ENCODE measurements at places on chromosomes 2 and 18.

- no peak for DNase-seq
These were observed 346.3 kb upstream of the TNP1 start for GRCh38 chr2:217206016-217206725.

DNA sequence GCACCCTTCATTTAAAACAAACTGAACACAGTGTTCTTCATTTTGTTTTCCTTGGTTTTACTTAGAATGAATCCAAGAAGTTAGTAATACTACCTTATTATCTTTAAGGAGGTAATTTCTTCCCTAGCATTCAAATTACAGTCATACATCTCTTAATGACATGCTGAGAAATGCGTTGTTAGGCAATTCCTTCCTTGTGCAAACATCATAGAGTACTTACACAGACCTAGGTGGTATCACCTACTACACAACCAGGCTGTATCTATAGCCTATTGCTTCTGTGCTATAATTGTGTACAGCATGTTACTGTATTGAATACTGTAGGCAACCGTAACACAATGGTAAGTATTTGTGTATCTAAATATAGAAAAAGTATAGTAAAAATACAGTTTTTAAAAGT lies 8.4 kb upstream of the CABYR start:
- DNase-seq, result no peak

DNA sequence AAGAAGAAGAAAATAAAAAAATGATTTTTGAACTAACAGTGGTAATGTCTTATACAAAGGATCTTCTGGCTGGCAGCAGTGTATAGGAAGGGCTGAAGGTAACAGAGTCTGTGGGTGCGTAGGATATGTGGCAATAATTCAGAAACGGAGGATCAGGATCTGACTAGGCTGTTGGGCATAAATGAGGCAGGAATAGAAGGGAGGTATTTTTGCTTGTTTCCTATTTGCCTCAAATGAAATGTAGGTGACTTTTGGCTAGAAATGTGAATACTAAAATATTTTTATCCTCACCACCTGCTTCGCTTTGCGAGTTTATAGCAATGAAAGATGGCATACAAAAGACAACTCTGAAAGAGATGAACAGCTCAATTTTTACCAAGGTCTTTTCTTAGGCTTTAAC lies 1086.1 kb upstream of the CELF4 start:
- no peak for DNase-seq

DNA sequence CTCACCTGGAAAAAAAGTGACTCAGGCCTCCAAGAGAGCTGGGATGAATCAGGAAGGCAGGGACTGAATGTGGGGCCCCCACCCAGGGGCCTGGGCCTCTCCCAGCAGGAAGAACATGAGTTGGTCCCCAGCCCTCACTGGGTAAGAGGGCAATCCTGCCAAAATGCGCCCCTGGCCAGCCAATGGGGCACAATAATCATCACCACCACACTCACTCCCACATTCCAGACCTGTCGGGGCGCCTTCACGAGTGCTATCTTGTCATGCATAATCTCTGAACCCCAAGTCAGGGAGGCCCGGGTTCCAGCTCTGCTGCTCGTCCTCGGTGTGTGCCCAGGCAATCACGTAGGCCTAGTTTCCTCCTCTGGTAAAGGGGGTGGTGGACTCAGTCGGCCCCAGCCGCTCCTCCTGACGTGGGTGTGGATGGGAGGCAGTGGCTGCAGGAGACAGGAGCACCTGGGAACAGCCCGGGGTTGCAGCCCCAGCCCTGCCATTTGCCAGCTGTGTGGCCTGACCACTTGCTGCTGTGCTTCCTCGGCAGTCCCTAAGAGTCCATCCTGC lies 115.1 kb downstream of the CYP26B1 start:
- no peak for DNase-seq

- no peak for DNase-seq
These were observed 3.5 kb upstream of the NAGK start for GRCh38 chr2:71064754-71065621.

DNA sequence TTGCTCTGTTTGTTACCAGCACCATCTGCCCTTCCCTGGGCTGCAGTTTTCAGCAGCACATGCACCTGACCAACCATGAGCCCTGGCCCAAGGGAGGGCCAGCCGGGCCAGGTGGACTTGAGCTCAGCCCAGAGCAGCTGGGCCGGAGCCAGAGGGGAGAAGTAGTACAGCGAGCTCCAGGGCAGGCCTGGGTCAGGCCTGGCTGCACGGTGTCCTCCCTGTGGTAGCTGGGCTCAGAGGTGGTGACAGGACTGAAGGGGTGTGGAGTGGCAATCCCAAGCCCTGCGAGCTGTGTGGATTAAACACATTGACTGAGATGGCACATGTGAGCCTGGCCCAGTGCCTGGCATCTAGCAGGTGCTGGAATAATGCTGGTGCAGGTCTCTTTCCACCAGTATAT lies 222.2 kb downstream of the GLI2 start:
- no peak for DNase-seq

DNA sequence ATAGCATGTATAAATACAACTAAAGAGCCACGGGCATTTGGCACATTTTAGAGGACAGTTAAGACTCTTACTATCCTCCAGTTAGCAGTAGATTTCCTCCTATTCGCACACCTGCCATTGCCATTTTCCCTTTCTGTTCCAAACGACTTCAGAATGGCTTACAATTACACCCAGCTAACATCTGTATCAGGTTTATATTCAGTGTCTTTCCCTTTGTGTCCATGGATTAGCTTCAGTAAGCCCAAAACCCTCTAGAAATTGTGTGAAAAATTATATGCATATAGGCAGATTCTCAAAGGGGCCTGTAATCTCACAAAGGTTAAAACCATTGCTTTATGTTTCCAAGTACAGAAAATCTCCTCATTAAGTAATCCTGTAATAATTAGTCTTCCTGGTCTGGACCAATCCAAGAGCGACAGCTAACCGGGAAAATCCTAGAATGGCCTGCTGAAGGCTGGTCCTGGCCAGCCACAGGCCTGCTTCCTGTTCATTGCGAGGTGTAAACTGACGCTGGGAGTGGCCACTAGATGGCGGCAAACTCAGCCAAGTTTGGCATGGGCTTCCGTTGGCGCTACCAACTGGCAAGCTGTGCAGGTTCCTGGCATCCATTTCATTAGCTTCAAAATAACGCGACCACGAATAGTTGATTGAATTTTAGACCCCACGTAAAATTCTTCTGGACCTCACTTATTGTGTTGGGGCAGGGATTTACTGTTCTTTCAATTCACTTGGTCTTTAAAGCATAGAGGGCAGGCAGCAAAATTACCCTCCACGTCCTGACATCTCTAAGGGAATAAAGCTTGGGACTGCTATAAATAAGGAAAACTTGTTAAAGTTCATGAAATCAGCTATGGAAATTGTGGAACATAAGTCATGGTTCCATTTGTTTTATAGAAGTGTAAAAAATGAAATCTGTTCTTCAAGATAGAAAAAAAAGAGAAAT lies 17.1 kb downstream of the ARHGAP25 start:
- peak; percentile 87 for DNase-seq

DNA sequence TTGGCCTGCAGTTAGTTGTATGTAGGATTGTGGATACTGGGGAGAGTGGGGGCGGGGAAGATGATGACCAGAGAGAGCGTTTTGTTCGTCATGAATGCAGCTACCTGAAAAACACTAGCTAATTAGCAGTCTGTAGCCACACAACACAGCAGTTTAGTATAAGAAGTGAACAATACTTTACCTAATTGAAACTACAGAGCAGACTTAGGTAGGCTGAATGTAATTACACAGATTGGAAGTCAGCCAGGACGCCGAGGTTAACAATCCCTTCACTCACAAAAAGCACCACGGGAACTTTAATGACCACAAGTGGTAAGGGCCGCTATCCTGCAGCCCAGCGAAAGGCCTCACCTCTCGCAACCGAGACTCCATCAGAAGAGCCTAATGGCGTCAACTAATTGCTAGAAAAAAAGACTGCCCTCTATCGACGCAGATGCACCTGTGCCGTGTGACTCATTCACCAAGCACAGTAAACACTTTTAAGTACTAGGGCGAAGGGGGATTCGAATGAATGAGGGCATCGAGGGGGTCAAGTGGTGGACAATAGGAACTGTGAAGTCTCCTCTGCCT lies 591.0 kb downstream of the ARHGAP15 start:
- no peak for DNase-seq

Measured in EL (cell line).